Fibroblast of lung (primary cell): ENCODE measurements at places on chromosomes 2 and 18. TPM values are rescaled to one million over a fixed set of nuclear protein-coding genes. Genes with fewer than 3 reads are reported as not detected.
A peak's percentile ranks its signal among the peaks of the same experiment; 100 is the strongest.

Gene ABCG5
- not detected in 2 replicates for total RNA-seq

Gene FOXD4L1
- 0.17 and 0.26 TPM in 2 replicates for total RNA-seq

Gene LHCGR
- total RNA-seq = not detected in 2 replicates

Gene ST6GAL2
- not detected in 2 replicates for total RNA-seq

Gene POTEE
- not detected in 2 replicates for total RNA-seq

Gene GNAL
- 0.50 and 0.77 TPM in 2 replicates for total RNA-seq

Gene GAREM1
- 1.5 TPM in 2 replicates for total RNA-seq

Gene ANO7
- total RNA-seq = 0.26 and 0.50 TPM in 2 replicates

Gene OSR1
- total RNA-seq = 13.4 and 17.7 TPM in 2 replicates

Gene TUBB8B
- total RNA-seq = not detected in 2 replicates

- DNase-seq = no peak
Measured at GRCh38 chr2:204074456-204074855, 137.9 kb downstream of the ICOS start.

DNA sequence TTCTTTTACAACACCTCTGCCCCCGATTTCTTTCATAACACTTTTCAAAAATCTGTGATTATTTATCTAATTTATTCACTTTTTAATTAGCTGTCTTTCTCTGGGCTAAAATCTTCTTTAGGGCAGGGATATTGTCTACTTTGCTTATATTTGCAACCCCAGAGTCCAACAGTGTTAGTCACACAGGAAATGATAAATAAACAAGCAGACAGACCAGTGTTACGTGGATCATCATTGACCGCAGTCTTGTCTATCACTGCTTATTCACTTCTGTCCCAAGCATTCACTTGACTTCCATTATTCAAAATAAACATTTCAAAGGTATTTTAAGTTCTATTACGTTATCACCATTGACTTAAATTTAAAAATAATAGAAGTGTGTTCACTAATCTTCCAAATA is 237.6 kb upstream of the UBE2E3 start:
- no peak for DNase-seq

GRCh38 chr18:23225503-23225902 is 90.2 kb downstream of the CABLES1 start:
- DNase-seq = peak; percentile 98

DNA sequence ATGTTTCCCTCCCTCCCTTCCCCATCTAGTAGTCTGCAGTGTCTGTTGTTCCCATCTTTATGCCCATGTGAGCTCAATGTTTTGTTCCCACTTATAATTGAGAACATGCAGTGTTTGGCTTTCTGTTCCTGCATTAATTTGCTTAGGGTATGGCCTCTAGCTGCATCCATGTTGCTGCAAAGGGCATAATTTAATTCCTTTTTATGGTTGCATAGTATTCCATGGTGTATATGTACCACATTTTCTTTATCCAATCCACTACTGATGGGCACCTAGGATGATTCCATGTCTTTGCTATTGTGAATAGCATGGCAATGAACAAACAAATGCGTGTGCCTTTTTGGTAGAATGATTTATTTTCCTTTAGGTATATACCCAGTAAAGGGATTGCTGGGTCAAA is 60.6 kb upstream of the CYP26B1 start:
- no peak for DNase-seq

DNA sequence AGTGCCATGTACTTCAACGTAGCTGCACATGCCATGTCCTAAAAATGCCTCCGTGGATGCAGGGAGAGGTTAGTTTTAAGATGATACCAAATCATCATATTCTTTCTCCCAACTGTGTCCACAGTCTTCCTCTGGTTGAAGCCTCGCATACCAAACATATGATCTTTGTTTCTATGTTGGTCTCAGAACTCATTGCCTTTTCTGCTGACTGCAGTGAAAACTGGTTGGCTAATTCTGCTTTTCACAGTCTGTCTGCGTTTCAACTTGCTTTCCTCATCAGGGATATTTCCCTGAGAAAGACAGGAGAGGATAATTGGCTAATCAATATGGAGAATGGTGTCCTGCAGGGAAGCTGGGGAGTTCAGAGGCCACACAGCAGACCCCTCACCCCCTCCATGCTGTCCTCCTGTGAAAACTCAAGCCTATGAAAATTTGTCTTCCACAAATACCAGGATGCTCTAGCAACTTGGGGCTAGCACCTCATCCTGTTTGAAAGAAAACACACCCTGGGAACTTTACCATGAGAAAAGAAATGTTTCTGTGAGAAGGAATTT is 192.2 kb upstream of the PXDN start:
- peak; percentile 2 for DNase-seq

DNA sequence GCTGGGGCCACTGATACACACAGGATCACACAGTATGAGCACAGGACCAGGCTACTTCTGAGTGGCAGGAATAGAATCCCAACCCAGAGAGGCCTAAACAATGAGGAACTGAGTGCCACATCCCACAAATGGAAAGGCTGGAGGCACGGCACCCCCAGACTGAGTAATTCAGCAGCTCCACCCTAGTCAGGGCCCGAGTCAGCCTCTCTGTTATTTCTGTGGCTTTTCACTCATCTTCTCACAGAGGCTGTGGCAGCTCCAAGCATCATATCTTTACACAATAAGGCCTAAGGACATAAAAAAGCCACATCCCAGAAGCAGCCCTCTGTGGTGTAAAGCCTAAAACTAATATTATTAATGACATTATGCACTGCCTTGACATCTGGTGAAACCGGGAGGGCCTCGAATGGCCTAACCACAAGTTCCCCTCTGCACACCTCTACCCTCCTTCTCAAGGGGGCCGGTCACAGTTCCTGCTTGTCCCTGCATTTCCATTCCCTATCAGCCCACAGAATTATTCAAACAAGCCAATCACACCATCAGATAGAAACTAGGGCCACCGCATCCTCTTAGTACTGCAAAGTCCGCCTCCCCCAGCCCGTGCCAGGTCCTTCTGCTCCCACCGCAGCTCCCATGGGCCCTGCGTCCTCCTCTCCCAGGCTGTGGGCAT is 12.5 kb upstream of the MAL start:
- DNase-seq = no peak

GRCh38 chr2:53381271-53381670 is 386.3 kb upstream of the CHAC2 start:
- DNase-seq = no peak

DNA sequence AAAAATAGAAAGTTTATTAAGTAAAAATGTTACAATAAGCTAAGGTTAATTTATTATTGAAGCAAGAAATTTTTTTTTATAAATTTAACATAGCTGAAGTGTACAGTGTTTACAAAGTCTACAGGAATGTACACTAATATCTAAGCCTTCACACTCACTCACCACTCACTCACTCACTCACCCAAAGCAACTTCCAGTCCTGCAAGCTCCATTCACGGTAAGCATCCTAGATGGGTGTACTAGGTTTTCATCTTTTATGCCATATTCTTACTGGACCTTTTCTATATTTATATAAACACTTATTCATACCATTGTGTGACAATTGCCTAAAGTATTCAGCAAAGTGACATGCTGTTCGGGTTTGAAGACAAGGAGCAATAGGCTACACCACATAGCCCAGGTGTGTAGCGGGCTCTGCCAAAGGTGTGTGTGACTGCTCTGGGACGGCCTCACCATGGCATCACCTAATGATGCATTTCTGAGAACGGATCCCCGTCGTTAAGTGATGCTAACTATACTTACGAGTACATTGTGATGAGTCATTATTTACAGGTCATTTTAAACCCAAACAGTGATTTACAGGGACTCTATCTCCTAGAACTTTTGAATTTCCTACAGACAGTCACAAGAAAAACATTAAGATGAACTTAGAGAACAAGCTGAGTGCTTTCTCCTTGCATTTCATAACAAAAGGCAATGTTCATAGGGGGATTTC is 76.3 kb upstream of the ID2 start:
- DNase-seq = peak; percentile 31

DNA sequence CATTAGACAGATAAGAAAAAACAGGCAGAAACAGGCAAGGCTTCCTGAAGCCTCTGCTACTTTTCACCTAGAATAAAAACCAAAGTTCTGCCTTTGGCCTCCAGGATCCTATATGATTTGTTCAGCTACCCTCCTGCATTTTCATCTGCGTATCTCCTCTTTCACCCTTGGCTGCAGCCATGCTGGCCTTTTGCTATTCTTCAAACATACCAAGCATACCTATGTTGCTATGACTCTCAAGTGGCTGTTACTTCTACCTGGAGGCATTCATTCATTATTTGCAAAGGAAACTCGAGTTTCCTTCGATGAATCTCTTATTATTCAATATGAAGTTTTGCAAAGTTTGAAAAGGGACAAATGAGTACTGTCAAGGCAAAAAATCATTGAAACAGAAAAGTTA is 106.4 kb upstream of the HNMT start:
- no peak for DNase-seq

DNA sequence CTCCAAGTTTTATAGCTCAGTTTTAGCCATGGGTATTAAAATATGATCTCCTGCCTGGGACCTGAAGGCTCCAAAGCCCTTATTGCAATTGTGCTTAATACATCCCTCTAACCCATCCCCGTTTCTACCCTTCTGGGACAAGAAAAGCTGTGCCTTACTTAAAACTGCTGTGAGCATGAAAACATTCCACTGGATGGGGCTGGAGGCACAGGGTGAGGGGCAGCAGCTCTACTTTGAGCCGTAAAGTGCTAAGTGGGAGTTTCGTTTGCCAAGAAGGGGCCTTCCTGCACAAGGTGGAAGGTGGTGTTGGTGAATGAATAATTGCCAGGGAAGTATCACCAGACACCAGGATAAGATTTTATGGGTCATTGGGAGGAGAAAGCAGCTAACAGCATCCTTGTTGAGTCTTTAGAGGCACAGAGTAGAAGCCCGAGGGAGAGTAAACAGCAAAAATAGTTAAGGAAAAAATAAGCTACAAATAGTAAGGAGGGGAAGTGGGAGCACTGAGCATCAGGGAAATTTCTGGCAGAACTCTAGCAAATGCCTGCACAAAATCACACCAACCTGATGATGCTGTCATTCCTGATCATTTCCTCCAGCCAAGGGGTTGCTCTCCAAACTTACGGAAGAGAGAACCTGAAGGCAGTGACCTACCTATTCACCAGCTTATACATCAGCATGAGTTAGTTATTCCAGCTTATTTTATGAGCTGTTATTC is 218.4 kb downstream of the MREG start:
- DNase-seq = no peak

DNA sequence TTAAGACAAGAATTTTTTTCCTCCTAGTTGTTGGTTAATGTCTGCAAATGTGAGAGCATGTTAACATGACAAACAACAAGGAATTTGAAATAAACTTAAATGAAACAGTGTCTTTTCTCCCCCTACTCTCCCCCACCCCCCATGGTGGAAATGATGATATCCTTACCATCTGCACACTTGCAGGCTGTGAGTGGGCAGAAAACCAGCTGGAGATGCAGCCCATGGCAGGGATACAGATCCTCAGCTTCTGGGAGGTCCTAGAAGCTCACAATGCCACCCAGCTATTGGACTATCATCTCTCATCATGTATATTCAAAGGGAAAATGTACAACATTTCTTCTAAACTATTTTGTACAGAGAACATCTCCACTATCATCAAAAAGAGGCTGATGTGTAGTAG is 196.8 kb downstream of the SLC8A1 start:
- no peak for DNase-seq

GRCh38 chr2:234075947-234076346 is 25.4 kb downstream of the SPP2 start:
- DNase-seq = no peak

DNA sequence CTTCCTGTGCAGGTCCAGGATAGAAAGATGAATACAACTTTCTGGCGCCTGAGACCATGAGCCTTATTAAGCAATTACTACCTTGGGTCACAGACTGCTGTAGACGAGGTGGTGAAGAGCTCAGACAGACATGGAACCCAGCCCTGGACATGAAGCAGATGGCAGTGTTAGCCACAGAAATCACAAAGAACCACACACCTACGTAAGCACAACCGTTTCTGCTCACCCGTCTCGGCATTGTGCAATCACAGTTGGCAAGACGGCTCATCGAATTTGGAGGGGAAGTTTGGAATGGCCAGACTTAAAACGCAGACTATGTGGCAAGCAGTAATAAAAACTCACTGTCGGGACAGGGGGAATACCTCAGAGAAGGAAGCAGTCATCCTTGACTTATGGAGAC is 24.3 kb upstream of the ASPRV1 start:
- no peak for DNase-seq

GRCh38 chr2:28640908-28641300 is 110.7 kb upstream of the PPP1CB start:
- DNase-seq = no peak

- peak; percentile 79 for DNase-seq
Measured at GRCh38 chr18:21735452-21736015, 5.1 kb upstream of the MIB1 start.

- DNase-seq = peak; percentile 98
Measured at GRCh38 chr2:182587831-182588230, 128.2 kb upstream of the DNAJC10 start.

DNA sequence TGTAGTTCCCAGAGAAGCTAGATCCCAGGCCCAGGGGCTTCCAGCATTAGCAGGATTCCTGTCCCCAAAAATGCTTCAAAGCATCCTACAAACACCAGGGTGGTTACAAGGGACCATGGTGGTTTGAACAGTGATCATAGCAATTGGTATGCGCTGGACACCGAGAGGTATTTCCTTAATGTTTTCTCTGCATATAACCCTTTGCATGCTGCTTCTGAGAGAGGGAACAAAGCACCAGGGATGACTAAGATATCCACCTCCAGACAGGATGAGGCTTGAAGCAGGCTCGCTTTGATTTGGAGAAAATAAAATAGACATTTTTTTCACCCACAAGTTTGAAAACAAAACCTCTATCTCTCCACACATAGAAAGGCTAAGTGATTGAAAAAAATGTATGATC is 50.5 kb upstream of the TSPYL6 start:
- no peak for DNase-seq

DNA sequence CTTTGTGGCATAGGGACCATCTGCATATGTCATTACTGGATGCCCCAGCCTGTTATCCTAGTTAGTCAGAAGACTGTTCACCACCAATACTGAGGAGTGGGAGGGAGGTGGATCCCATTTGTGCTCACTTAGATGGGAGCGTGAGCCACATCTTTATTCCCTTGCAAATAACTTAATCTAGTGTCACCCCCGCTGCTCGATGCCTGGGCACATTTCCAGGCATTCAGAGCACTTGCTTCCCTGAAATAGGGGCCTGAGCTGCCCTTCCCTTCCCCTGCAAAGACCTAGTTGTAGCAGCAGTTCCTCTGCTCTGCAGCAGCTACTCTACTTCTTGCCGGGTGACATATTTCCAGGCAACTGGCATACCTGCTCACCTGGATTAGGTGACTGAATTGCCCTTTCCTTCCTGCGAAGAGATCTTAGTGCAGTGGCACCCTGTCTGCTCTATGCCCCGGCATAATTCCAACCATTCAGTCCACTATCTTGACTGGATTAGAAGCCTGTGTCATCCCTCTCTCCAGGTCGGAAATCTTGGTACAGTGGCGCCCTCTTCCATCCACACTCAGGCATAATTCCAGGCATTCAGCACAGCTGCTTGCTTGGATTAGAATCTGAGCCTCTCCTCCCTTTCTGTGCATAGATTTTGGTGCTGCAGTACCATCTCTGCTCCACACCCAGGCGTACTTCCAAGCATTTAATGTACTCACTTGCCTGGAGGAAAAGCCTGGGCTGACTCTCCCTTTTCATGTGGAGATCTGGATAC is 1389.1 kb upstream of the TMEFF2 start:
- DNase-seq = no peak

- DNase-seq = no peak
Measured at GRCh38 chr2:190547886-190548285, 13.4 kb upstream of the NEMP2 start.
